NCI-H187 (cell line): ENCODE measurements at places on chromosomes 7 and 10.

DNA sequence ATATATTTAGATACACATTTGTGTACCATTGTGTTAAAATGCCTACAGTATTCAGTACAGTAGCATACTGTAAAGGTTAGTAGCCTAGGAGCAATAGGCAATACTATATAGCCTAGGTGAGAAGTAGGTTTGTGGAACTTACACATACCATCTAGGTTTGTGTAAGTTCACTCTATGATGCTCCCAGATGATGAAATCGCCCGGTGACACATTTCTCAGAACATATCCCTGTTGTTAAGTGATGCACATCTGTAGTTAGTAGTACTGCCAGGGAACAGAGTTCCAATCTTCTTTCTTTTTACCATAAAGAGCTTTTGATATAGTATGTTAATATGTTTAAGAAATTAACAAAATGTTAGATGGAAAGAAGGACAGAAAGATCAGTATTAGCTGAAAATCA is 138.2 kb downstream of the SNX13 start:
- DNase-seq = no peak

GRCh38 chr10:89516149-89516832 is 19.1 kb downstream of the SLC16A12 start:
- DNase-seq = no peak

GRCh38 chr10:85222300-85222699 is 893.9 kb downstream of the CCSER2 start:
- DNase-seq = no peak

DNA sequence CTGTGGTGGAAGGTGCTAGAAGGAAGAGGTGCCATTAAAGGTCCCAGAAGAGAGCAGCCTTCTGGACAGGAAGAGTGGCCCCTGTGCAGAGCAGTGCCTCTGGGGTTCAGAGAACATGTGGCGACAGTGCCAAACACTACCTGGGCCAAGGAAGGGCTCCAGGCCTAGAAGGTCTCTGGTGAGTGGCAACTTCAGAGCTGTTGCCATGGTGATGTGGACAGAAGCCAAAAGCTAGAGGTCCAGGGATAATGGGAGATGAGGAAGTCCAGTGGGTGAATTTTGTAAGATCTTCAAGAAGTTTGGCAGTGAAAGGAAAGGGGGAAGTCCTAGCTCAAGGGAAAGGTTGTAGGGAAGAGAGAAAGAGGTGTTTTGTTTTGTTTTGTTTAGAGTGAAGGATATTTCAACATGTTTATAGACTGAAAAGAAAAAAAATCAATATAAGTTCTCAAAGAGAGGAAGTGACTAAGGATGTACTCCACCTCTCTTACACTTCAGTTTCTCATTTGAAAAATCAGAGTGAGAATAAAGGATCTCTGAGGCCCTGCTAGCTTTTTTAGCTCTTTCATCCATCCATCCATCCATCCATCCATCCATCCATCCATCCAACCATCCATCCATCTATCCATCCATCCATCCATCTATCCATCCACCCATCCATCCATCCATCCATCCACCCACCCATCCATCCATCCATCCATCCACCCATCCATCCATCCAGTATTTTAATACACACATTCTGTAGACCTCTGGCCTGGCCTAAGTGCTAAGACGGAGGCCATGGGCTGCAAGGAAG is 77.1 kb upstream of the DUSP5 start:
- DNase-seq = no peak

- DNase-seq = no peak
These were observed 15.8 kb upstream of the BNIP3 start for GRCh38 chr10:131997366-131998049.

- no peak for DNase-seq
These were observed 2.0 kb downstream of the BMPR1A start for GRCh38 chr10:86758189-86759072.

DNA sequence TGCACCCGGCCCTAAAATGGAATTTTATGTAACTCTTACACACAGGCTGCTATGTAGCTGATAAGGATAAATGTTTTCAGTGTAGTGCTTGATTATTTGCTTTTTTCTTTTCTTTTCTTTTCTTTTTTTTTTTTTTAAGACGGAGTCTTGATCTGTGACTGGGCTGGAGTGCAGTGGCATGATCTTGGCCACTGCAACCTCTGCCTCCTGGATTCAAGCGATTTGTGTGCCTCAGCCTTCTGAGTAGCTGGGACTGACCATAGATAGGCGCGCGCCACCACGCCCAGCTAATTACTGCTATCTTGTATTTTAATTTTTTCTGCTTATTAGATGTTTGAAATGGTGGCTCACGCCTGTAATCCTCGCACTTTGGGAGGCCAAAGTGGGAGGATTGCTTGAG is 3.4 kb downstream of the RABGEF1 start:
- DNase-seq = no peak

- no peak for DNase-seq
These were observed 135.2 kb downstream of the ADAM12 start for GRCh38 chr10:126252884-126253610.

- no peak for DNase-seq
These were observed 3.2 kb upstream of the VSIR start for GRCh38 chr10:71776481-71776925.

DNA sequence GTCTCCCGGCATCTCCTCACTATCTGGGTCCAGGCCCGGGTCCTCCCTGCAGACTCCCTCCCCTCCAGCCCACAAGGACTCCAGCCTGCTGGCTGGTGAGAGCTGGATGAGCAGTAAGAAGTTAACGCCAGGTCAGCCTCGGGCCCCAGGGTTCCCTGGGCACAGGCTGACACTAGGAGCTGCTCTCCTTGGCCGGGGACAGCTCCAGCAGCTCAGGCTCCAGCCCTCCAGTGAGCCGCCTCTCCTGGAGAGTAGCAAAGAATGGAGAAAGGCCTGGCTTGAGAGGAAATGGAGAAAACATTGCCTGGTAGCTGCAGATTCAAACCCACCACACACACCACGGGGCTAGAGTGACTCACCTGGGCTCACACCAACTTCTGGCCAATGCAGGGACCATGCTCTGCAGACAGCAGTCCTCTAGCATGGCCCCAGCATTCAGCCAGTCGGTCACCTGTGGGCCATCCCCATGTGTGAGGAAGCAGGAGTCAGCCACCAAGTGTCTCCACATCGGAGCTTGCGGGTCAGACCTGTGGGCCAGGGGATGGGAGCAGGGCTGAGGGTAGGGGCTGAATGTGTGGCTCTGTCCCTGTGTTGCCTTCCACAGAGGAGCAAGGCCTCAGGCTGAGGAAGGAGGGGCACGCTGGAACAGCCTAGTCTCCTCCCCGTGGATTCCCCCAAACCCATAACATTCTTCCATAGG is 6.5 kb downstream of the SAP25 start:
- DNase-seq = no peak

- DNase-seq = no peak
These were observed 128.9 kb downstream of the VIPR2 start for GRCh38 chr7:159015454-159016410.

DNA sequence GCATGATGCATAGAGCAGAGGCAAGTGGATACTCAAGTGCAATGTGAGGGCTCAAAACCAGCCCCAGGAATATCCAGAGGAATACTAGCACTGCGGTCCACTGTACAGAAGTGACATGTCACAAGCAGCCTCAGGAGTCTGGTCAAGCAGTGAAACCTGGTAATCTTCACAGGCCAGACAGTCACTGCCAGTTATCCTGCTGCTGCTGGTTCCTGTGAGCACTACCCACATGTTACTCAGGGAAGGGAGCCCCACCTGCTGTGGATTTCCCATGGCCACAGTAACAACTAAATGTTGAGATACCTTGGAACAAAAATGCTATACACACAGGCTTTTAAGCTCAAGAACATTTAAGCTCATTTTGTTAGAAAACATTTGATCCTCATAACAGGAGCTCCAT is 103.0 kb downstream of the RNF133 start:
- DNase-seq = no peak

- DNase-seq = no peak
These were observed 823.1 kb upstream of the LRRTM3 start for GRCh38 chr10:66102756-66103155.

DNA sequence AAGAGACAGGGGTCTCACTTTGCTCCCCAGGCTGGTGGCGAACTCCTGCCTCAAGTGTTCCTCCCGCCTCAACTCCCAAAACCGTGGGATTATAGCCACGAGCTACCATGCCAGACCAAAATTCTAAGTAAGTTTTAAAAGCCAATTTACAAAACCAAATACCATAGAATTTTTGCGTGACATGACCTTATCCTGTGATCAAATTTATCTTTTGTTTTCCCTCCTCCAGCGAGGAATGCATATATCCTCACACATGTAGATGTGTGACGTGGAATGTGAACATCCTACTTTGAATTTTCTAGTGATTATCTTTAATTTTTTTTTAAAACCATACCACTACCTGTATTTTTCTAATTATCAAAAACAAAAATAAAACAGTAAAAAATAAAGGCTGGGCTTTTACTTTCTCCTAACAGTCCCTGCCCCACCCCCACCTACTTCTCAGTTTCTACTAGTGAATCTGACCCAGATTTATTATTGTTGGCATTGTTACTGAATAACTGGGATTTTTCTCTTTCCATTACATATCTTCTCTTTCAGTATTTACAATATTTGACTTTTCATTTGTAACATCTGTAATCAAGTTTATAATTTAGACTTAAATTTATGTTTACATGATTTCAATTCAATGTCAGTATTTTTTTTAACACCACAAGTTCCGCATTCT is 26.0 kb downstream of the CYTH3 start:
- DNase-seq = no peak

DNA sequence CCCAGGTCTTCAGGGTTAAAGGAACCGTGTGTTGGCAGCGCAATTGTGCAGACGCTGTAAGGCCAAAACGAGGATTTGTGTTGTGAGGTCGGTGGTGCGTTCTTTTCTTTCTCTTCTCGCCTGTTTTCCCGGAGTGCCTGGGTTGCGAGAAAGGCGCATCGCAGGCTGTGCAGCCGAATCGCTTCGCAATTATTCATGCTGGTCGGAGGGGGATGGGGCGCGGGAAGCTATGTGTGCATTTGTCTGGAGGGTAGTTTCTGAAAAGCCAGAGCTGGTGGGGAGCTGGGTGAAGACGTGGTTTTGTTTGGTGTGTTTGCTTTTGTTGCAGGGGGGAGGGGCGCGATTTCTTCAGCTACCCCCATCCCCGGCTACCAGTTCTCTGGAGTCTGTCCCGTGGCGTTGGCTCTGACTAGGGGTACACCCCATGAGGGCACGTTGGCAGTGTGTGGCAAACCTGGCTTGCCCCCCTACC is 2.1 kb downstream of the MXI1 start:
- no peak for DNase-seq

DNA sequence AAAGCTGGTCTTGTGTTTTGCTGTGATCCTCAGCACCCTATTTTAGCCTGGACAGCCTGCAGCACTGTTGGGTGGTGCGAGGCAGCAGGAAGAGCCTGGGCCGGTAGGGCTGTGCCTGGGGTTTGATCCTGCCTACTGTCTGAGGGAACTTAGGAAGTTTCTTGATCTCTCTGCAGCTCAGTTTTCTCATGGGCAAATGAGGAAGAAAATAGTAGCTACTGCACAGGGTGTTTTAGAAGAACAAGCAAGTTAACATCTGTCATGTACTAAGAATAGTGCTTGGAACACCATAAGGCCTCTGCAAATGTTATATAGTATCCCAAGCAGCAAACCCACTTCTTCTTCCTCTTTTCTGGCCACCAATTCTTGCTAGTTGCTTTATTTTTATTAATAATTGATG is 12.0 kb upstream of the AGR2 start:
- no peak for DNase-seq

- no peak for DNase-seq
These were observed 717 bp downstream of the ADCY1 start for GRCh38 chr7:45574669-45575500.

GRCh38 chr7:12801107-12801506 is 113.7 kb downstream of the ARL4A start:
- no peak for DNase-seq

- no peak for DNase-seq
These were observed 253.8 kb downstream of the DPP6 start for GRCh38 chr7:154306036-154306435.

DNA sequence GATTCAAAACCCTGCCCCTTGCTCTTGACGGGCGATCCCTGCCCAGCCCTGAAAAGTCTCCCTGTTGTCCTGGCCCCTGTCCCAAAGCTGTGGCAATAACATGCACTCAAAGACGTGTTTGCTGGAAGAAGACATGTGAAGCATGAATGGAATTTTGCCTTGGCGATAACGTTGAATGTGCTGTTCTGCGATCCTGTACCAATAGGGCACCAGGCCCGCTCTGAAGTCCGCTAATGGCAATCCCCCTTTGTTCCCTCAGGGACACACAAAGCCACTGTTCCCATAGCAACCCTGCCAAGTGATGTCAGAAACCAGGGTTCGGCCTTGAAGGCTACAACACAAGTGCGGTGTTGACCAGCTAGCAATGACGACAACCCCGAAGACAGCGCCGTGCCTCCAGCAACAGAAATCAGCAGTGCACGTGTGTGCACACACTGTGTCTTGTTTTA is 284.6 kb downstream of the KLF6 start:
- DNase-seq = no peak

GRCh38 chr10:3825244-3825643 is 40.2 kb upstream of the KLF6 start:
- DNase-seq = no peak

DNA sequence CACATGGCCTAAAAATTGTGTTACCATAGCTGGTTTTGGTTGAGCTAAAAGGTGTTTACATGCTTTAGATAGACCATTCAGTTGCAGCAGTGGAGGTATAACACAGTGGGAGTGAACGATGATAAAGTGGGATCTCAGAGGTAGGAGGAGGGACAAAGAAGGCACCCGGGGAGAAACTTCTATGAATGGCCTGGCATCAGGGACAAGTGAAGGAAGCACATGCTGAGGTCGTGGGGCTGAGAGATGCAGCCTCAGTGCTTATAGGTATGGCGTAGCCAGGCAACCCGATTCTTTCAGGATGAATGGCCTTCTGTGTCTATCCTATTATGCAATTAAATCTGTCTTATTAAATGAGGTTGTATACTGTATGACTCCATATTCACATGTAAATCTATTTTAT is 3.9 kb upstream of the CDK6 start:
- no peak for DNase-seq

DNA sequence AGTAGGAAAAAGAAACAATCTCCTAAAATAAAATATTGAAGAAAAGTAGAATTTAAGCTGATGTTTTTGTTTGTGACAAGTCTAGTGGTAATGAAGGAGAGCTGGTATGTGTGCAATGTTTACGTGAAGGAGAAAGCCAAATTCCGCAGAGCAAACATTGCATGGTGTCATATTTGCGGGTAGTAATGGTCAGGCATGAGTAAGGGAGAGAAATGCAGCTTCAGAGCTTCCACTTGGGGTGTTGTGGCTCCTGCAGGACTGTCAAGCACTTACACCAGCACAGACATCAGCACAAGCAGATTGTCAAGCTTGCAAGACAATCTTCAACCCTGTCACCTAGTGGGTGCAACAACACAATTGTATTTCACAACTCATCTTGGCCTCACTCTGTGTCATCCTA is 136.5 kb upstream of the ETV1 start:
- DNase-seq = no peak

DNA sequence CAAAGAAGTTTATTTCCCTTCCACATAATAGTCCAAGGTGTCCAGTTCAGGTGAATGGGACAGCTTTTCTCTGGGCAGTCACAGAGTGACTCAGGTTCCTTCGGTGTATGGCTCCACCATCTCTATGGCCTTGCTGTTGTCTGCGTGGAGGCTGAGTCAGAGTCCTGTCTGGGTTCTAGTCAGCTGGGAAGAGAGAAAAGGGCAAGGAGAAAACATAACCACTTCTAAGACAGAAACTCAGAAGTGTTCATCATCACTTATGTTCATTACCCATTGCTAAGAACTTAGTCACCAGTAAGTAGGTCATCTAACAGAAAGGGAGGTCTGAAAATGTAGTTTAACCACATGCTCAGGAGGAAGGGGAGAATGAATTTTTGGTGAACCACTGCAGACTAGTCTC is 32.4 kb upstream of the CCDC7 start:
- DNase-seq = no peak
